ENCODE measurements at places on chromosomes 5 and 9. TPM values are rescaled to one million over a fixed set of nuclear protein-coding genes. Genes with fewer than 3 reads are reported as not detected.

SLC12A7 gene
- total RNA-seq, result 9.8 TPM

ANKRD34B gene
- not detected for total RNA-seq

SPATA31A3 gene
- total RNA-seq, result not detected

PTGR1 gene
- 88.4 TPM for total RNA-seq

PRDM9 gene
- not detected for total RNA-seq

ADGRD2 gene
- total RNA-seq, result not detected

TPD52L3 gene
- total RNA-seq, result not detected

CDKN2B-AS1 gene
- total RNA-seq, result 6.4 TPM

CENPP gene
- total RNA-seq, result 19.7 TPM

SH2D3C gene
- total RNA-seq, result 0.18 TPM

CAVIN4 gene
- total RNA-seq, result 1.4 TPM

FBP2 gene
- not detected for total RNA-seq

NPR3 gene
- 2.8 TPM for total RNA-seq

SPATA24 gene
- 2.0 TPM for total RNA-seq

PRR16 gene
- total RNA-seq, result 4.4 TPM

FAM221B gene
- not detected for total RNA-seq

CSF2 gene
- total RNA-seq, result not detected

PPP2R2B gene
- 1.6 TPM for total RNA-seq

AGXT2 gene
- not detected for total RNA-seq

GAPVD1 gene
- 53.1 TPM for total RNA-seq

GAPT gene
- total RNA-seq, result not detected

RNF183 gene
- not detected for total RNA-seq

HACD4 gene
- 4.8 TPM for total RNA-seq

CCL27 gene
- total RNA-seq, result not detected

DUSP1 gene
- 44.1 TPM for total RNA-seq

FAM78A gene
- total RNA-seq, result 0.25 TPM

OTULIN gene
- total RNA-seq, result 26.2 TPM

CACNA1B gene
- 0.16 TPM for total RNA-seq

TRUB2 gene
- 26.2 TPM for total RNA-seq

PTGES gene
- 30.9 TPM for total RNA-seq

GLRA1 gene
- total RNA-seq, result not detected

AHRR gene
- total RNA-seq, result 8.8 TPM

SMIM33 gene
- not detected for total RNA-seq

SPAAR gene
- total RNA-seq, result not detected

CACFD1 gene
- total RNA-seq, result 18.0 TPM

ZDHHC11B gene
- total RNA-seq, result 0.74 TPM

PRELID2 gene
- total RNA-seq, result 35.4 TPM

WDR70 gene
- 24.6 TPM for total RNA-seq

OR1Q1 gene
- total RNA-seq, result 0.81 TPM

ZNG1A gene
- 32.5 TPM for total RNA-seq

WDR31 gene
- total RNA-seq, result 2.4 TPM

ADCY2 gene
- under 0.01 TPM for total RNA-seq

FOXD4L3 gene
- total RNA-seq, result not detected

PCDHB4 gene
- total RNA-seq, result 0.65 TPM

CCNJL gene
- 0.82 TPM for total RNA-seq

SHISAL2B gene
- not detected for total RNA-seq

FCHO2 gene
- 7.4 TPM for total RNA-seq

GRXCR2 gene
- not detected for total RNA-seq

MCTP1 gene
- total RNA-seq, result 1.5 TPM

LPAR1 gene
- 39.2 TPM for total RNA-seq

GABRG2 gene
- total RNA-seq, result not detected

PROB1 gene
- 0.99 TPM for total RNA-seq

Data from fibroblast of the aortic adventitia (primary cell).